ENCODE measurements at places on chromosomes 7 and 10.

DNA sequence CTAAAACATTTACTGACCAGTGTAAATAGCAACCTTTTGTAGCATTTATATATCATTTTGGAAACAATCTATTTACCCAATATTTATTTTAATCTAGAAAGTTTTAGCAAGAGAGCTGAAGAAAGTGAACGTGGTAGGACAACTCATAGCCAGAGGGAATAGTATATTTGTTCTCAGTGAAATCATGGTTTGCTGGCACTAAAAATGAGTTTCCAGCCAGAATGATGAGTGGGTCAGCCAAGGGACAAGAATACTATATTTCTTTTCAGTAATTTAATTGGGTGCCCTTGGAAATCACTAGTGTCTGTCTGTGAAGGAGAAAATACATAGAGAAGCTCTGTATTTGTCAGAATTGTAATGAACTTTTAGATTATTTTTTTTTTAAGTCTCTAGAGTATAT is 74.9 kb downstream of the MINPP1 start:
- peak; percentile 47 for DNase-seq

DNA sequence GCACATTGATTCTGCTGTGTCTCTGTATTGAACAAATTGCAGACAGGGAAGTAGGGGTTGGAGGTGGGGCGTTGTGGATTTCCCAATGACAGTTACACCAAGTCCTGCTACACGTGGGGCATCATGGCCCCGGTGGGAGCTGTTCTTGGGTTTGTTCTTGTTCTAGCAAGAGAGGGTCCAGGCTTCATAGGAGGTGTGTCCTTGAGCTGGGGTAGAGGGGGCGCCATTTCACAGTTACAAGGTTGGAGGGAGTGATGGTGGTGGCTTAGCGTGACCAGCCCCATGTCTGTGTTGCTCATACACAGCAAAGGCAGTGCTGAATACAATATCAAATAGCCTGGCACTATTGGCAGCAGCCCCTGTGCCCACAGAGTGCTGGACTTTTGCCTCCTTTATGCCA is 15.7 kb downstream of the SH2D4B start:
- no peak for DNase-seq

- DNase-seq = no peak
Observed at GRCh38 chr7:101285171-101285570, 36.4 kb downstream of the IFT22 start.

DNA sequence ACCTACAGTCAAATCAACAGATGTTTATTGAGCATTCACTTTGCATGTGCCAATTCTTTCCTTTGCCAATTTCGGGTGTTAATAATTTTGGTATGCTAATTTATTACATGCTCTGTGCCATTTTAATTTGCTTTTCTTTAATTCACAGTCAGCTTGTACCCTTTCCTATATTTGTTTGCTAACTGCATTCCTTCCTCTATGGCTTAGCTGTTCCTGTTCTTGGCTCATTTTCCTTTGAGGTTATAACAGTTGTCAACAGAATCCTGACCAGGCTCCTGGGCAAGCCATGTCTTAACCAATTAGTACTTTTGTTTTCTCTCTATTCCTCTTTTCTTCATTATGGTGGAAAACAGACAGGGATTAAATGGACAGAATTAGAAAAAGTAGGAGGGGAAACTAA is 73.6 kb upstream of the RPA3 start:
- DNase-seq = peak; percentile 23

Measured in fibroblast of mammary gland (primary cell).